ENCODE measurements at places on chromosomes 1 and 21. TPM values are rescaled to one million over a fixed set of nuclear protein-coding genes. Genes with fewer than 3 reads are reported as not detected.

DNA sequence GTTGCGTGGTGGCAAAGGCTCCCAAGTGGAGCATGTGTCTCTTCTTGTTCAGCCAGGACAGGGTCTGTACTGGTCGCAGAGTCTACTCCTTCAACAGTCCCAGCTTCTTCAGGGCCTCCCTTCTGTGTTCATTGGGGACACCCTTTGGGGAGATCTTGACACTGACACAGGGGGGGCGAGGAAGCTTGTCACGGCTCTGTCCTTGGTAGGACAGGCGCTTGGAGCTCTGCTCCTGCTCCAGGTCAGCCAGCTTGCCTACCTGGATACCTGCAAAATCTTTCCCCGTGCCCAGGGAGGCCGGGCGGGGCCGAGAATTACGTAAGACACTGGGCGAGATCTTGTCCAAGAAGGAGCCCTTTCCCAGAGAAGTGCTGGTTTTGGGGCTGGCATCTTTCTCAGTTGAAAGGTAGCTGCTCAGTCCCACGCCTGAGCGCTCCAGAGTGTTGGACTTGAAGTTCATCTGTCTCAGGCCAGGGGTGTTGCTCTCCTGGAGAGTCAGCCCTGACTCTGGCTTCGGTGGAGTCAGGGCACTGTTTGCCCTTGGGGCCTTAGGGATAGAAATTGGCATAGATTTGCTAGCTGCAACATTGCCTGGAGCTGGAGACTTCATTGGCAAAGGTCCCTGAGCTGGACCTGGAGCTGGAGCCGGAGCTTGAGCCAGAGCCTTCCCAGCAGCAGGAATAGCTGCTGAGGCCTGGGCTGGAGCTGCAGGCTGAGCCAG lies 10.5 kb downstream of the C1orf116 start:
- DNase-seq: no peak

DNA sequence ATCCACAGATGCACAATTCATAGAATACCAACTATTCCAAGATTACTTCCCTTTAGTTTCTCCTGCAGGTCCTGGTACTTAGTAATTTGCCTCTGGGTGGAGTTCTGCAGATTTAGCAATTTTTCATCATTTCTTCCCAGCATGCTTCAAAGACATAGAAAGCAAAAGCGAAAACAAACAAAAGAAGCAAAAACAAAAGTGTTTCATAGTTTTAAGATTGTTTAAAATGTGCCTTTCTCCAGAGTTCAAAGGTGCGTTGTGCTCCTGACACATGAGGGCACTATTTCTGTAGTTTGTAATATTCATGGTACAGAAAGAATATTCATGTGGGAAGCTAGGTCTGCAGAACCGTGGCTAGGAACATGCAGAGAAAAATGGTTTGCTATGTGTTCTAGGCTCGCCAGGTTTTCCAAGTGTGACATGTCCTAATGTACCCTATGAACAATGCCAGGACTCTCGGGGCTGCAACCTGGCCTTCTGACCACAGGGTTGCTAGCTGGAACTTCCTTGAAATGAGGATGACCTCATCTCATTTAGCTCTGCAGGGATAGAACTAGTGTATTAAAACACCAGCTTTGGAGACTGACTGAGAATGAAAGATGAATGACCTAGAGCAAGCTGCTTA lies 30.0 kb upstream of the RCSD1 start:
- peak; percentile 79 for DNase-seq

DNA sequence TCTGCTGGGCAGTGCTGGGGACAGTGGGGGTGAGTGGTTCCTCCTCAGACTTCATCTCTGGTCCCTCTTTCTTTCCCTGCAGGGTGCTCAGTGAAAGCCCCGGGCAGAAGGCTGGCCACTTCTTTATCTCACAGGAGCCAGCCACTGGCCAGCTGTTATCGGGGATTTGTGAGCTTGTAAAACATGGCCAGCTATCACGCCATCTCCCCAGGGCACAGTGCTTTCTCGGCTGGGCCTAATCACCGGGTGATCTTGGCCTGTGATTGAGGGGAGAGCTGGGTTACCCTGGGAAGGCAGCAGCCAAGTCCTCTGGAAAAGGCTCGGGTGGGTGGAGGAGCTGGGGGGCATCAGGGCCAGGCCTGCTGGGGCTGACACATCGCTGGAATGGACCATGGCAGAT lies 83.0 kb downstream of the IGSF21 start:
- DNase-seq: no peak

DNA sequence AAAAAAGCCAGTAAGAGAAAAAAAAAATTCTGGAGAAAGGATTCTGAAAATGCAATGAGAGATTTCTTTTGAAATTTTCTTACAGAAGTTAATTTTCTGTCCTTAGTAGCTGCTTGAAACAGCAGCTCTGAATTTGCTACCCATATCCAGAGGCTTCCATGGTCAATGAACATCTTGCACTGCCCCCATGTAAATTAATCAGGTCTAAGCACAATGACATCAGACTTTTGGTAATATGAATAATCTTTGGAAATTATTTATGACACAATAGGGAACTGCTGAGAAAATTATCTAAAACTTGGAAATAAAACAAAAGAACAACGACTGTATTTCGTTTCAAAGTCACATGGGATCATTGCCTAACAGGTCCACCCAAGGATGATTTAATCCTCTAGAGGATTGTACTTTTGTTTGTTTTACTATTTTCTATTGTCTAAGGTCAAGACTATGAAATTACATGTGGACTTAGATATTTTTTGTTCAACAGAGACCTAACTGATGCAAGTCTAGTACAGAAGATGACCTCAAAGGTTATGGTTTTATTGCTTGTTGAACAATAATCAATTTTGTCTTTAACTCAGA lies 312.1 kb downstream of the BACH1 start:
- DNase-seq: no peak

- no peak for DNase-seq
These were observed 1498.2 kb upstream of the B3GALT2 start for GRCh38 chr1:194684636-194685035.

GRCh38 chr1:33008051-33008914 lies 28.4 kb downstream of the AK2 start:
- no peak for DNase-seq

DNA sequence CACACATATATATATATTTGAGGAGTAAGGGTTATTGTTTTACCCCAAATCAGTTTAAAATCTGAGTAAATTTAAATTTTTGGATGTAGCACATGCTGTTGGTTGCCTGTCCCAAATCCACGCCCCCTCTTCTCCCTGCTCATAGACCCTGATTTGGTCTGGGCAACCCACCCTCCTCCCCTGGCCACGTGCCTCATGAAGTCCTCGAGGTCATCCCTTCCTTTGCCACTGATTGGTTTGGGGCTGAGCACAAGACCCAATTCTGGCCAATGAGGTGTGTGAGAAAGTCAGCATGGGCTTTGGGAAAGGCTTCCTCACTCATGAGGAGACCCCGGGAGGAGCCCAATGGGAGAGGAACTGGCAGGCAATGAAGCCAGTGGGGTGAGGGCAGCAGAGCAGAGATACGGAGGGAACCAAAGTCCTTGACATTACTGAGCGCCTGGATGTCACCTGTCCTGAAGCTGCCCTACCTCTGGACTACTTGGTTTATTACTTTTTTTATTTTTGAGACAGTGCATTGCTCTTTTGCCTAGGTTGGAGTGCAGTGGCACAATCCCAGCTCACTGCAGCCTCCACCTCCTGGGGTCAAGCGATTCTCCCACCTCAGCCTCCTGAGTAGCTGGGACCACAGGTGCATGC lies 31.3 kb upstream of the GPR157 start:
- DNase-seq: no peak

DNA sequence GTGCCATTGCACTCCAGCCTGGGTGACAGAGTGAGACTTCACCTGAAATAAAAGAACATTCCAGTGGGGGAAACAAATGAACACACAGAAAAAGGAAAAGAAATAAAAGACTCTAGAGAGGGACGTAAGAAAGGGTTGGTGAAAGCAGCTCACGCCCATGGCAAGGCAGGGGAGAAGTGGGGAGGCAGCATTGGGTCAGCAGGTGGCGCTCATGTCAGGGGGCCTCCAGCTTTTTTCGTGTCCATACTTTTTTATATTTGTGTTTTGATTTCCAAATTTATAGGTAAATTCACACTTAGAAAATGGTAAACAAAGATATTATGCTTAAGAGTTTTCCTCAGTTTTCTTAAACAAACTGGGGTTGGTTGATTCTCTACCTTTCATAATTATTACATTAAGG lies 45.5 kb downstream of the VPS13D start:
- no peak for DNase-seq

- no peak for DNase-seq
These were observed 368.6 kb downstream of the USH2A start for GRCh38 chr1:216054600-216054999.

- DNase-seq: no peak
These were observed 38.9 kb downstream of the SDCCAG8 start for GRCh38 chr1:243294723-243295121.

- DNase-seq: no peak
These were observed 22.5 kb downstream of the EFCAB7 start for GRCh38 chr1:63545780-63546179.

ADIPOR1 gene
- 143 TPM for total RNA-seq

PCP4 gene
- total RNA-seq: 2.7 TPM

CCDC181 gene
- not detected for total RNA-seq

KRTAP12-2 gene
- total RNA-seq: not detected

RAP1A gene
- total RNA-seq: 73.0 TPM

TRIM46 gene
- total RNA-seq: 0.74 TPM

PLA2G5 gene
- total RNA-seq: 1.8 TPM

IFI6 gene
- total RNA-seq: 105 TPM

NBPF12 gene
- 9.5 TPM for total RNA-seq

FRRS1 gene
- total RNA-seq: 26.8 TPM

SMYD3 gene
- total RNA-seq: 28.5 TPM
